ENCODE measurements at places on chromosomes 3 and 15.

GRCh38 chr3:149992416-149993058 is 21.8 kb upstream of the PFN2 start:
- no peak for DNase-seq

GRCh38 chr3:122875547-122876127 is 80.8 kb downstream of the SLC49A4 start:
- no peak for DNase-seq

- DNase-seq: peak; percentile 54
Measured at GRCh38 chr15:98955331-98955730, 52.3 kb downstream of the PGPEP1L start.

GRCh38 chr3:14414846-14415464 is 12.5 kb downstream of the SLC6A6 start:
- DNase-seq: no peak

GRCh38 chr15:51359981-51360380 is 18.5 kb downstream of the GLDN start:
- no peak for DNase-seq

DNA sequence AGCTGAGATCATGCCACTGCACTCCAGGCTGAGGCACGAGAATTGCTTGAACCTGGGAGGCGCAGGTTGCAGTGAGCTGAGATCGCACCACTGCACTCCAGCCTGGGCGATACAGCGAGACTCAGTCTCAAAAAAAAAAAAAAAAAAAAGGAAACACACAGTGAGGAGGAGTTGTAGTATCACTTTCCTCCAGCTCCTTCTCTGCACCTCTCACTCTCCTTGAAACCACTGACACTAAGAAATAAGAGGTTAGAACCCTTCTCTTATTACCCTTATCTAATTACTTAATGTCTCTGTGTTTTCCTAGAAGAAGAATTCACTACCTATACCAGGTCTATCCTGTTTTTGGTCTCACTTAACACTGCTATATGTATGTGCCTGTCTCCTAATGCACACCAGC is 31.7 kb downstream of the RAB27A start:
- DNase-seq: no peak

DNA sequence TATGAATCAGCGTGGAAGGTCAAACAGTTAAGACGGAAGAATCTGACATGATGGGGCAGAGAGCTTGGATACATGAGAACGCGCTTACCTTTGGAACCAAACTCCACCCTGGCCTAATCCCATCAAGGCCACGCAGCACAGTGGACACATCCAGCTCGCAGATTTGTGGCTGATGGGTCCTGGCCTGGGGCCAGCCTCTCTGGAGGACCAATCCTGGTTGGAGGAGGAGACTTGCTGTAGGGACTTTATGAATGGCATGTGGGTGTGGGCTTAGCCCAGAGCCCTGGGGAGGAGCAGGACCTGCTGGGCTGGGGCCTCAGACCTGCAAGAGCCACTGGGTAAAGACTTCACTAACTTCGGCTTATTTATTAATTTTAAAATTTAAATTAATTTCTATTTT is 73.4 kb upstream of the ANKRD34C start:
- DNase-seq: no peak

DNA sequence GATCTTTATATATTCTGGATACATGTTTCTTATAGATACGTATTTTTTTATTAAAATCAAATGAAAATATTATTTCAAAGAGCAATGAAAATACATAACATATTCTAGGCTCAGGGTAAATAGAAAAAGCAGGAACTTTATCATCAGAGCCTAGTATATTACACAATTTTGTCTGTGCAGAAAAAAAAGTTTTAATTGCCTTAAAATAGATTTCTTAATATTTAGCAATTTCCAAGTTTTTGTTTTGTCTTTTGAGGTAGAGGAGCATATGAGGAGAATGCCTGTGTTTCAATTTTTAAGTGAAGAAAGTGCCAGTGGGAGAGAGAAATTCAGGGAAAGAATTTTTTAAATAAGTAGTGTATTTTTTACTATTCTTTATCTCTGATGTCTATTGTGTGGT is 10.5 kb downstream of the CAPN7 start:
- DNase-seq: no peak

DNA sequence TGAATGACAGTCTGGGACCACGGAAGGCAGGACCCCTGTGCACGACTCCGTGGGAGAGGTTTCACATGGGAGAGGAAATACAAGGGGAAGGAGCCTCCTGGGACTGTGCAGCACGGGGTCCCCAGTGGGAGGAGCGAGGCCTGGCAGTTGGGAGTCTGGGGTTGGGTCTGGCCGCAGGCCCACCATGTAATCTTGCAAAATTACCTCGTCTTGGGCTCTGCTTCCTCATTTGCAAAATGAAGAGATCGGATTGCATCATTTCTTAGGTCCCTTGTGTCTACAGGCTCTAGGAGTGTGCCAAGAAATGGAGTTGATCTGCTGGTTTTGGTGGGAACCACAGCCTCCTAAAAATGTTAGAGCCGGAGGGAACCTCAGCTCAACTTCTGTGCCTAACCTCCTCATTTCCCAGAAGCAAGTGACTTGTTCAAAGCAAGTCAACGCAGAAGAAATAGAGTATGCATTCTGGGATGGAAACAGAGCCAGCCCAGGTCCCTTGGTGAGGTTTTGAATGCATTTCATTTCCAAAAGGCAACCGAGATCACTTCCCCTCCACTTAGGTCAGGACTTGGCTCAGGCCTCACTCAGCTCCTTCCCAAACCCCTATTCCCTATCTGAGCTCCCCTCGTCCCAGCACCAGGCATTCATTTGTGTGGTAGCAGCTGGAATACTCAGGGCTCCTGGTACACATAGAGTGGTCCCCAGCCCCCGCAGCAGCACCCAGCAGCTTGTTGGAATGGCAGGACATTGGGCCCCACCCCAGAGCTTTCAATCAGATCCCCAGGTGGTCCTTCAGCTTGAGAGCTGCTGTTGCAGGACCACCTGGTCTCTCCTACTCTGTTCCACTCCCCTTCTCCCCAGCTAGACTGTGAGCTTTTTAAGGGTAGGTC is 267.7 kb downstream of the XXYLT1 start:
- no peak for DNase-seq

- no peak for DNase-seq
Measured at GRCh38 chr15:48582452-48583247, 62.9 kb downstream of the FBN1 start.

GRCh38 chr3:185330238-185330637 is 32.7 kb upstream of the MAP3K13 start:
- DNase-seq: no peak

DNA sequence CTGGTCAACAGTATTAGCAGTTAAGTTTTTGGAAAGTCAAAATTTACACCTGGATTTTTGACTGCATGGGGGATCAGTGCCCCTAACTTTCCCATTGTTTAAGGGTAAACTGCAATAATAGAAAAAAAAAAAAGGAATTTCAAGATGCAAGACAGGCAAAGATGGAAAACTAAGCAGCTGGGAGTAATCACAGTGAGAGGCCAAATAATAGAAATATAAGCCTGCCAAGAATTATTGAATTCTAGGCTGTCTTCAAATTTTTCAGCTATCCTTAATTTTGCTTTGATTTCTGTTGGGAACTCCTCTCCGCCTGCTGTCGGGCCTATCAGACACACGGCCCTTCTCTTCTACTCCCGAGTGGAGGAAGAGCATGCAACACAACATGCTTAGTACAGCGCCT is 215.5 kb upstream of the LMCD1 start:
- no peak for DNase-seq

DNA sequence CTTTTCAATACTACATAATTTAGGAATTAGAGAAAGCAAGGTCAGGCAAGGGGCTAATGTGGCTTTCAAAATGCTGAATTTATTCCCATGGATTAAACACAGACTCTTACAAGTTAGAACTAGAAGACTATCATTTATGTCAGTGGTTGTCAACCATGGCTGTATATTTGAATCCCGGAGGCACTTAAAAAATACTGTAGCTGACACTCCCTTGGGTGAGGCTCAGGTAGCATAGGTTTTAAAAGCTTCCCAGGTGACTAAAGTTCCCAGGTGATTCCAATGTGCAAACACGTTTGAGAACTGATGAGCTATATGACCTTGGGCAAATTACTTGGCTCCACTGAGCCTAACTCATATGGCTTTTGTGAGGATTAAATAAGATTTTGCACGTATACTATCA is 29.6 kb downstream of the AAGAB start:
- DNase-seq: no peak

DNA sequence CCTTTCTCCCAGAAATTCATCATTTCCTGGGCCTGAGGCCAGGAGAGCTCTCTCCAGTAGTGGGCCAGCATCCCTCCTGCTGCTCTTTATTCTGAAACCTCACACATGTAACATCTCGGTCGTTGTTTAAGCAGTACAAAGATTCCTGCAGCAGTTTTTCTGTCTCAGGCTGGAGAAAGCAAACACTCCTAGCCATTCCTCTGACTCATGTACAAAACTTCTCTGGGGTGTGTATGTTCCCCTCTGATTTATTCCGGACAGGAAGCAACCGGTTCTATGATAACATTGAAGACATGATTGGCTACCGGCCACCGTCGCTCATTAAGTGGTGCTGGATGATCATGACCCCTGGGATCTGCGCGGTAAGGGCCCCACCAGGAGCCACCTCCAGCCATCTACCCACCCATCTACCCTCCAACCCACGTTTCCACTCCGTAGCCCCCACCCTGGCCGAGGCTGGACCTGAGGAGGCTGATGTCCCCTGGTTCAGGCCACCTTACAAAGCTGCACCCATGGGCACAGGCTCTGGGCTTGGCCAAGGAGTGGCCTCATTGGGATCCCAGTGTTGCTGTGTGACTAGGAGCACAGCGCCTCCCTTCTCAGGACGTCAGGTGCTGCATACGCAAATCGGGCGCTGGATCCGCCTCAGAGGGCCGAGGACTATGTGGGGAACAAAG is 58.6 kb upstream of the SLC6A1 start:
- no peak for DNase-seq

- DNase-seq: no peak
Measured at GRCh38 chr15:81880833-81881232, 165.0 kb downstream of the MEX3B start.

GRCh38 chr3:11381141-11381540 is 108.9 kb downstream of the ATG7 start:
- DNase-seq: no peak

GRCh38 chr15:74127255-74127953 is 3.0 kb upstream of the ISLR2 start:
- peak; percentile 79 for DNase-seq

- no peak for DNase-seq
Measured at GRCh38 chr3:18086760-18087159, 338.4 kb downstream of the SATB1 start.

DNA sequence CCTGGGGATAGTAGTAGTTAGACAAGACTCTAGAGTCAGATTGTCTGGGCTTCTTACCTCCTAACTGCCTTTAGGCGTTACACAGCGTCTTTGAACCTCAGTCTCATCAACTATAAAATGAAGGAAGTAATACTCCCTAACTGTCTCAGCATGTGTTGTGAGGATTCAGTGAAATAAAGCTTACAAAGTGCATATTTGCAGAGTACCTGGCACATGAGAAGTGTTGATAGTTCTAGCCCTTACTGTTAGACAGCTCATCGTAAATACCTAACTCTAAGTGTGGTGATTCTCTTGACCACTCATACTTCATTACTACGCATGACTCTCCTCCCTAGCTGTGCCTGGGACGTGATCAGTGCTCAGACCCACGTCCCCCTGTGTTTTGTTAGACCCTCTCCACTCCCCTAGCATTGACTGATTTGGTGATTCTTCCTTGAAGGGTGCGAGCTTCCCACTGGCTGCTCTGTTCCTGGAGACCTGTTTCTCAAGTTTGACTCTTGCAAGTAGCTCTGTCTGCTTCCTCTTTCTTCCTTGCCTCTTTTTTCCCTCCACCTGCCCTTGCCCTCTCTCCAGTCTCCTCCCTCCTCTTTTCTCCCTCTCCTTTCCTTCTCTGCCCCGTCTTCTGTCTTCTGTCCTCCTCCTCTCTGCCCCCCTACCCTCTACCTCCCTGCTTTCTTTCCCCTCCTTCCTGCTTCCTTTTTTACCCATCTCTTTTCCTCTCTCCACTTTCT is 124.2 kb downstream of the SLC25A26 start:
- no peak for DNase-seq

GRCh38 chr15:31271224-31271635 is 55.4 kb upstream of the KLF13 start:
- DNase-seq: no peak

- DNase-seq: no peak
Measured at GRCh38 chr15:100909989-100910955, 8.9 kb upstream of the LRRK1 start.

DNA sequence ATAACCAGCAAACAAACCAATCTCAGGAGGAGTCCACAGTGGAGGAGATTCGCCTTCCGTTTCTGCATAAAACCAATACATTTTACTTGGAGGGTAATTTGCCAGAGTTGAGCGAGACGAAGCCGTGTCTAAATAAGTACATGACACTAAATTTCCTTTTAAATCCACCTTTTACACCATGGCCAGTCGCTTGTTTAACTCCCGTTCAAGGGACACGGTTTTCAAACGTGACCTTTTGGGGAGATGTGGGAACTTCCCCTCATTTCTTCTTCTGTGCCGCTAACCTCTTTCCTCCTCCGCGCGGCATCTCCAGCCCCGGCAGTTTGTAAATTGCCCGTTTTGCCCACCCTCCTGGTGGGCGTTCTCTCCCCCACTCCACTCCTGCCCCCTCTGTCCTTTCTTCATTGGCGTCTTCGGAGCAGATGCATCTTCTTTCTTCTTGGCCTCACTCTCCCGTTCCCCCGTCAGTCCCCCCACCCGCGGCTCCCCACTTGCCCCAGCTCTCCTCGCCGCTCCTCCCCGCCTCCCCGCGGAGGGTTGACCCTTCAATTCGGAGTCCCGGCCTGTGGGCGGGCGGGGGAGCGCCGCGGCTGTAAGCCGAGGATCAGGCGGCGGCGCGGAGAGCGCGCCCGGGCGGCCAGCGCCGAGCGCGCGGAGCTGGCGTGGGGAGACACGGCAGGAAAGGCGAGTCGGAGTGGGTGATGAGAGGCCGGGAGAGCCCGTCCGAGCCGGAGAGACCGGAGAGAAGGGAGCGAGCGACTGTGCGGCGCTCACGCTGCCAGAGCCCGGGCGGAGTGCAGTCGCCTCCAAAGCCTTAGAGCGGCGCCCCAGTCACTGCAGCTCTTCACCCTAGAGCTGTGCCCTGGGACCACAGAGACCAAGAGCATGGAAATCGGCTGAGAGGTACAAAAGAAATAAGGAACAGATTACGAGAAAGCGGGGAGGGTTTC is at the start of gene NLGN1:
Gene NLGN1 (plus strand): TSS at position 584 of the 950 bp plus-strand sequence.
- peak; percentile 71 for DNase-seq

DNA sequence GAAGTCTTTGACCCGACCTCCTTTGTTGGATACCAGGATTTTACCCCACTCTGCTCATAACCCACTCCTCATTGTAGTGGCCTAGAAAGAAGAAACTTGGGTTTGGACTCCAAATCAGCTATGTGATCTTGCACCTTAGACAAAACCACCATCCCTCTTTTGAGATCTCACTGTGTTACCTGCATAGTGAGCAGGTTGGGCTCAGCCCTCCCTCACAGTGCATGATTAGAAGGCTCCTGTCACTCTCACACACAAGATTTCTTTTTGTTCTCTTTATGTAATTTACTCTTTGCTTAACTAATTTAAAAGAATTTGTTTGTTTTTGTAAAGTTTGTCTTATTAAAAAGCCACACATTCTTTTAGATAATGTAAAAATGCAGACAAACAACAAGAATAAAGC is 587.8 kb downstream of the MECOM start:
- DNase-seq: no peak

GRCh38 chr15:80580106-80580505 is 115.0 kb upstream of the ABHD17C start:
- no peak for DNase-seq
